CD8-positive, alpha-beta T cell (primary cell): ENCODE measurements at places on chromosomes 1 and 21.
A peak's percentile ranks its signal among the peaks of the same experiment; 100 is the strongest.

DNA sequence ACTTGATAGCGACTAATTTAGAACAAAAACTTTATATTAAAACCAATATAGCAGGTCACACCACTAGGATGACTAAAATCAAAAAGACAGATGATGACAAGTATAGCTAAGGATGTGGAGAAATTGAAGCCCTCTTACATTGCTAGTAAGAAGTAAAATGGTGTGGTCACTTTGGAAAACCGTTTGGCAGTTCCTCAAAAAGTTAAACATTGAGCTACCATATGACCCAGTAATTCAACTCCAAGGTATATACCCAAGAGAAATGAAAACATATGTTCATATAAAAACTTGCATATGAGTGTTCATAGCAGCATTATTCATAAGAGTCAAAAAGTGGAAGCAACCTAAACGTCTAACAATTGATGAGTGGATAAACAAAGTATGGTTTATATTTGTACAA, 13.0 kb upstream of the SERINC2 start:
- DNase-seq: no peak

DNA sequence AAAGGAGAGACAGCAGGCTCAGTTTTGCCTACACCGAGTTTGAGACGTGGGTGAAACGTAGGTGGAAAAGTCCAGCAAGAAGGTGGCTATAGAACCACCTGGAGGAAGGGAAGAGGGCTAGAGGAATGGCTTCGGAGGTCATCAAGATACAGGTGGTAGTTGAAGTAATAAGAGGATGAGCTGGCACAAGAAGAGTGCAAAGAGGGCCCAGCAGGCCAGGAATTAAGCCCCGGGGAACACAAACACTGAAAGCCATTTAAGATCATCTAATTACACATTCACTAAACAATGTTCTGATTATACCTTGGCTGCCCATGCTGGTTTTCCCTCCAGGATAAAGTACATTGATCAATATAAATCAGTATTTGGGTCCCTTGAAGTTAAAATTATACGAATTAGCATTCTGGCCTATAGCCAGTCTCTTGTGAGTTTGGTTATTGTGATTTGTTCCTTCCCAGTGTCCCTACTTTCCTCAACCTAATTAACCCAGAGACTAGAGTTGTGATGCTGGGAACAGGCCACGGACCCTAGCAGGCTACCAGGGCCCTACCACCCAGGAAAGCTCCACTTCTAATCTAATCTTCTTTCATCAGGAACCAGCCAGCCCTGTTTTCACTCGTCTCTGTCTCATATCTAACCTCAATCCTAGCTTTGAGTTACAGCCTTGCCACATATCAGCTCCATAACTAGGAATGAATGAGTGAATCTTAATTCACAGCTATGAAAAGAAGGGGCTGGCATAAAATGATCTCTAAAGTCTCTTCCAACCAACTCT, 26.4 kb upstream of the PPP1R15B start:
- DNase-seq: no peak

- DNase-seq: peak; percentile 55
Measured at GRCh38 chr1:17437580-17438317, 1.7 kb downstream of the RCC2 start.

GRCh38 chr1:7549277-7550161, 221.6 kb upstream of the VAMP3 start:
- peak; percentile 42 for DNase-seq

GRCh38 chr1:58568271-58568860, 8.7 kb downstream of the TACSTD2 start:
- DNase-seq: no peak

DNA sequence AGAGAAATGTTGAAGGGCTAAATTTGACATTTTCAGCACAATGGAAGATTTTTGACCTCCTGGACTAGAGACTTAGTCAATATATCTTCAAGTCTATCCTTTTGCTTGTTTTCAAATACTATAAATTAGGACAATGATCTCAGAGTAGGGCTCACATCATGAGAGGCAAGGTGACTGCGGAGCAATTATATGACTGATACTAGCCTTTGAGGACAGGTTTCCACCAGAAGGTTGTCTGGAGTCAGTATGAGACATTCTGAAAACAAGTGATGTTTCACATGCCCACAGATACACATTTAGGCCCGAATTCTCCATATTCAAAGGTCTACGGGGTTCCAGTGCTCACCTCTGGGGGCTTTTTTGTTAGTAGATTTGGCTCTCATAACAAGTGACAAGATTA, 142.3 kb upstream of the SAMSN1 start:
- DNase-seq: no peak

DNA sequence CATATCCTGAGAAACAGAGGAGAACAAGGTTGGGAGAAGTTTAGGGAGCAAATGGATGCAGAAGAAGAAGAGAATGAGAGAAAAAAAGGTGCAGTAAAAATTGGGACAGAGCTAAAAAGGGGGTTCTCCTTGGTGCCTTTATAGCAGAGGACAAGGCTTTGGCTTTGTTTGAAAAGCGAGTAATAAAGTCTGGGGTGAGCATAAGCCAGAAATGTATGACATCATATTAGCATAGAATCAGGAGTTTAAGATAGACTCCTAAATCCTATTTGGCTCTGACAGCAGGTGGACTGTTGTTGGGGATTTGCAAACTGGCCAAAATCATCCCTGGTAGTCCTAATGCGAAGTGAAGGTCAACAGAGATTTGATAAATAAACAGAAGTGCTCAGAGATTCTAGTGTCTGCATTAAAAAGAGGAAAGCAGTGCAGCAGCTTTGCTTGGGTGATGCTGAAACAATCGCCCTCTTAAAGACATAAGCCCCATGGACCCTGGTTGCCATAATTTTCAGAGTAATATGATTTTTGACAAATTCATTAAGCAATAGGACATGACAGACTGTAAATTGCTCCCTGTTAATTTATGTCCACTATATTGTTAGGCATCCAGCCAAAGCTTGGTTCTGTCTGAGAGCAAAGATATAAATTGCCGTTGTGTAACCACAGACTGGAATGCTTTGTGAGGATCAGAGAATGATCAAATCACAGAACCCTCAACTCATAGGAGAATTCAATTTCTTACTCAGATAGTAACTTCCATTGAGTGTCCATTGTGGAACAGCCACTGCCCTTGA, 385.0 kb upstream of the NFIA start:
- DNase-seq: no peak

GRCh38 chr1:55284856-55285255, 69.7 kb upstream of the USP24 start:
- DNase-seq: no peak

DNA sequence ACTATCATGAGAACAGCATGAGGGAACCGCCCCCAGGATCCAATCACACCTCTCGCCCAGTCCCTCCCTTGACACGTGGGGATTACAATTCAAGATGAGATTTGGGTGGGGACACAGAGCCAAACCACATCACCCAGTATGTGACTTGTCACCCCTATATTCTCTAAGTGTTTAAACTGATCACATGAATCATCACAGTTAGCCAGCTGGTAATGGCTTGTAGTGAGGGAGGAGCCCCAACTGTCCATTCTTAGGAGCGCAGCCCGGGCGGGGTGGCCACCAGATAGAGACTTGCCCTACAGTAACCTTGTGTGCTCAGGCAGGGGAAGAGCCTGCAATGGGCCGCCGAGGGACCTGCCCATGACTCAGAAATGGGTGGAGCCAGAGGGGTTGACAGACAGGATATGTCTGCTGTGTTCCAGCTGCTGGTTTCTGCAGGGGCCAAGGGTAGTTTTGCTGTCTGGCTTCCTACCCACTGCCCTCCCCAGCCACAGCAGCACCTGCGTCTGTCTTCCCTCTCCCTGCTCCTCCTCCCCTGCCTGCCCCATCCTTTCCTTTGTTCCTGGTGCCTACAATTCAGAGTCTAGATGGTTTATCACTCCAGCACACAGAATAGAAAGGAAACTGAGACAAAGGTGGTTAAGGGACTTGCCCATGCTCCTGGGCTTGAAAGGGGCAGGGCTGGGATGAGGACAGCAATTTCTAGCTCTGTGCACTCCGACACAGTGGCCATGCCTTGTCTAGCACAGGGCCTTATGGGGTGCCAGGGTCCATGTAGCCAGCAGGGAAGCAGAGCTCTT, 9.2 kb downstream of the ABCG1 start:
- DNase-seq: peak; percentile 80

DNA sequence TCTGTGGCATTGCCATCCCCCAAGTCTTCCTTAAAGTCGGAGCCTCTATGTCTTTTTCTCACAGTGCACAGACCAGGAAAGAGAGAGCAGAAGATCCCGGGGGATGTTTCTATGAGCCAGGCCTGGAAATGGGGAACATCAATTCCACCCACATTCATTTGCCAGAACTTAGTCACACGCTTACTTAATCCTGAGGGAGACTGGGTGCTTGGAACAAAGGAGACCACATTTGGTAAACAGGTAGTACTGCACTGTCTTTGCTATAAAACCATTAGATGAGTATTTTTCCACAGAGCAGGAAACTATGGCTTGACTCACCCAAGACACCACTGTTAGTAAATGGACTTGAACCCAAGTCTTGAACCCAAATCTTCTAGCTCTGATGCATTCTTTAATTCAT, 60.7 kb upstream of the CTTNBP2NL start:
- DNase-seq: no peak

GRCh38 chr1:224213438-224214119, 30.5 kb downstream of the DEGS1 start:
- DNase-seq: no peak

- DNase-seq: no peak
Measured at GRCh38 chr1:220956501-220957232, 77.4 kb downstream of the HLX start.

DNA sequence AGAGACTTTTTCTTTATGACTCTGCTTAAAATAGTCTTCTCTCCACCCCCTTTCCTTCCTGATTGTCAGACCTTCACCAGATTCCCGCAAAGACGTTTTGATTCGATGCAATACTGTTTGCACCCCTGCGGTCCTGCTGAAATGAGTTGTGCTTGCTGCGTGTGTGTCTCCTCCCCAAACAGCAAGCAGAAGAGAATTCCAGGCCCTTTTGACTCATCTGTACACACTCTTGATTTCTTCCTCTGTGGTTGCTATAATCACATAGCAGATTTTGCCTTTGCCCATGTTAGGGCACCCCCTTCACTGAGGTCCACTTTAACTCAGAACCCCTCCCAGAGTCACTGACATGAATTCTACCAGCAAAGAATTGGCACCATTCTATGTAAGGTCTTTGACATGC, 136.5 kb downstream of the ZZZ3 start:
- no peak for DNase-seq

- DNase-seq: no peak
Measured at GRCh38 chr1:234212764-234213657, 160.2 kb upstream of the COA6 start.

DNA sequence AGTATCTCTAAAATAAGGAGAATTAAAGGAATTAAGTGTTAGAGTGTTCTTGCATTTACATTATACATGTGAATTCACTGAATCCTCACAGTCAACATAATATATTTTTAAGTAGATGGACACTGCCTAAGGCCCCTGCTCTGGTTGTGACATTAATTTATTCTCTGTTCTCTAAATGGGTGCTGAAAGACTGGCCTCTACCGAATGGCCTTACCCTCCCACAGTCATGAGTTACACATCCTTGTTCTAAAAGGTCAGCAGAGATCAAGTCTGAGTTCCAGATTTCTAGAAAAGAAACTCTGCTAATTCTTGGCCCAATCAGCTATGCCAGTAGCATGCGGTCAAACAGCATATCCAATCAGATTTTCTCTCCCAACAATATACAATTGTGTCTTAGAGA, 193.2 kb downstream of the TM2D1 start:
- no peak for DNase-seq

- DNase-seq: no peak
Measured at GRCh38 chr21:34679051-34679450, 10.3 kb downstream of the CLIC6 start.

- no peak for DNase-seq
Measured at GRCh38 chr1:46488343-46489168, 1.1 kb upstream of the DMBX1 start.

DNA sequence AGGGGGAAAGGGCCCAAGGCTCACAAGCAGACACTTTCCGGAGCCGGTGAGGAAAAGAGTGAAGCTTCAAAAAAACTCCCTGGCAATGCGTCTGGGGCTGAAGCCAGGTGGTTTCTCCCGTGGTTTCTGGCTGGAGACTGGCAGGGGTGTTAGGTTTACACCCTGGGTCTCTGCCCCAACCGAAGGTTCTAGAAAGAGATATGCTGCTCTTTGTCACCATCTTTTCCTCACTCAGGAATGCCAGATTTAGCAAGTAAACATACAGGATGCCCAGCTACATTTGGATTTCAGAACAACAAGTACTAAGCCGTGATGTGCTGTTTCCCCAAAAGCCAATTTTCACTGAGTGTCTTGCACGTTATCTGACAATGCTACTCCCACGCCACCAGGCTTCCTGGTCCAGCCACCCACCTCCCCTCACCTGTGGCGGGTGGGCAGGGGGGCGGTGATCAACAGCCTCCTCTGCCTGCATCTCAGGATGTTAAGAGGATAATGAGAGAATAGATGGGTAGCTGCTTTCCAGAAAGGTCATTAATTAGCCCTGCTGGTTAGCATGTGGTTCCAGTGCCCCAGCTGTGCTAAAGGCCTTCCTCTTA, 69.6 kb upstream of the OLIG2 start:
- DNase-seq: no peak

GRCh38 chr1:203328714-203329122, 22.2 kb downstream of the FMOD start:
- no peak for DNase-seq

DNA sequence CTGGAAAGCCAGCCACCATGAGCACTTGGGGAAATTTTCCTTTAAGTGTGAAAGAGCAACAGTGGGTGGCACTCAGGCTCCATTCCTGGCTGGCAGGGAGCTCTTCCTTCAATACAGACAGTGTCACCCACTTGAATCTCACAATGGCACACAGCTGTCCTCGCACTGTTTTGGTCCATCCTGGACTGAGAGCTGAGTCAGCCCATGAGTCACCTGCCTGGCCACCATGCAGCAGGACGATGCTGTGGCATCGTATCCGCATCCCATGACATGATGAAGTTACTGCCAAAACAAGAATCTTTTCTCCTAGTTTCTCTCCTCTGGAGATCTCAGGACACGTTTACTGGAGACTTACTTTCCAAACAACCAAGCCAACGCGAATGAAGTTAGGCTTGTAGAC, 6.0 kb downstream of the TMPRSS2 start:
- no peak for DNase-seq

GRCh38 chr1:56376188-56376984, 203.0 kb downstream of the PLPP3 start:
- no peak for DNase-seq

DNA sequence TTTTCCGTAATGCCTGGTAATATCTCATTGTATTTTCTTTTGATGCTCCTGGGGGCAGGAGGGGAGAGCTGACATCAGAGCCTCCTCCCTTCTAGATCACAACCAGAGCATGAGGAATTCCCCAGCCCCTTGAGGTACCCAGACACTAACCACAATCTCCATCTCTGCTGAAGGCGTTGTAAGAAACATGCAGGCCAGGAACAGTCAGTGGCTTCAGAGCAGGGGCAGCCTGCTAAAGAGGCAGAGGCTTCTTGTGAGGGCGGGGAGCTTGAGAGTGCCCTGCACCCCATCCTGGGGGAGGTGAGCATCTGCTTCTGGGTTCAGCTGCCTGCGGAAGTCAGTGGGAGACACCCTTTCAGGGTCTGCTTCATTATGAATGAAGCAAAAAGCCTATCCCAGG, 19.0 kb downstream of the MAPKAPK2 start:
- DNase-seq: no peak

- DNase-seq: no peak
Measured at GRCh38 chr1:229252228-229252984, 18.5 kb upstream of the RAB4A start.
